ACHN (cell line): ENCODE measurements at places on chromosomes 16 and 17.

- DNase-seq: no peak
Measured at GRCh38 chr17:51434434-51435170, 174.3 kb downstream of the UTP18 start.

DNA sequence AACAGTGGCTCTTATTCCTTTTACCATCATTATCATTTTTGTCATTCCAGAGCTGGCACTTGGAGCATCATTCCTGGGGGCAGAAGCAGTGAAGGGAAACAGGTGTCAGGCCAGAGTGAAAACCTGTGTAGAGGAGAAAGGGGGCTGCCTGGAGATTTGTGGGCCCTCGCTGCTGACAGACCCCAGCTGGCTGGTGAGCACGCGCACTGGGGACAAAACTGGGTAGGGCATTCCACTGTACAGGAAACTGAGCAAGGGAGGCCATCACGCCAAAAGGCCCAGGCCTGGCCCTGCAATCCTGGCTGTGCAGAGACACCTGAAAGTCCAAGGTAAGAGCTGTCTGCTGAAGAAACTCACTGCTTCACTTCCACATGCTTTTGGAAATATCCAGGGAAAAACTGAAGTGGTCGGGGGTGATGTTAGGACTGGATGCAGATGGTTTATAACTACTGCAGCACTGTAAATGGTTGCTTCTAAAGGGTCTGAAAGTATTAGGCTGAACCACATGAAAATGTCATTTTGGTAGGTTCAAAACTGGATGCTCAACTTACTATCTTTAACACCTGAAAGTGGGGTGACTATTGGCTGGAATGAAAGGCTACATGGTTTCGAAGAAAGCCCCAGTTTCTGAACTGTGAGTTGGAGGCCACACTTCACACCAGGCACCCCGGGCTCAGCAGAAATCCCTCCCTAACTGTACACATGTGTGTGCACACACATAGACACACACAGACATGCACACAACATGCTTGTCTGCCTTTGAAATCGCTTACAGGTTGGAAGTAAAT, 225.0 kb downstream of the C16orf78 start:
- no peak for DNase-seq

DNA sequence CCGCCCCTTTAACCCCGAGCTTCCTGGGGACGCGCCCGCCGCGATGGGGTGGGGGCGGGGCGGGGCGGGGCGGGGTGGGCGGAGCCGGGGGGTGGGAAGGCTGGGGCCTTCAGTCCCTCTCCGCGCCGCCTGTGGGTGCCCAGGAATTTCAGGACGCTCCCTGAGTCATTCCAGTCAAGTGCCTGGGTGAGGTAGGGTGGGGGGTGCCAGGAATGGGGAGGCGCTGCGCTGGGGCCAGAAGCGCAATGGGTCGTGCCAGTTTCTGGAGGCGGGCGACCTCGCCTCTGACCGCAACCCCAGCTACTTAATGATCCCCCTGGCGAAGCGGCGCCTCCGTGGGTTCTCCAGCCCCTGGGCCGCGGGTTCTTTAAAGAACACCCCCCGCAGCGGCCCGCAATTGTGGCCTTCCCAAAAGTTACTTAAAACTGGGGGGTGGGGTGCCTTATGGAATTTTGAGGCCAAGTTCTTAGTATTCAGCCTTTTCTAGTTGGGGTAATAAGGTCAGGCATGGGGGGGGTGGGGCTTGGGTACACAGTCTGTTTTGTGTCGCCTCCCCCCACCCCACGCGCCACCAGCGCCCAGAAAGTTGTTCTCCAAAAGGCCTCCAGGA, 826 bp upstream of the GSE1 start:
- peak; percentile 99 for DNase-seq

GRCh38 chr17:41029633-41030245, at the start of gene KRTAP1-4:
Gene KRTAP1-4 (minus strand): TSS chr17:41030195. CDS start chr17:41030078, 117 bp downstream.
- DNase-seq: no peak

- DNase-seq: peak; percentile 46
Measured at GRCh38 chr17:81519284-81520020, 6.9 kb upstream of the ACTG1 start.

GRCh38 chr16:7185689-7186088, 147.0 kb upstream of the RBFOX1 start:
- DNase-seq: peak; percentile 9

DNA sequence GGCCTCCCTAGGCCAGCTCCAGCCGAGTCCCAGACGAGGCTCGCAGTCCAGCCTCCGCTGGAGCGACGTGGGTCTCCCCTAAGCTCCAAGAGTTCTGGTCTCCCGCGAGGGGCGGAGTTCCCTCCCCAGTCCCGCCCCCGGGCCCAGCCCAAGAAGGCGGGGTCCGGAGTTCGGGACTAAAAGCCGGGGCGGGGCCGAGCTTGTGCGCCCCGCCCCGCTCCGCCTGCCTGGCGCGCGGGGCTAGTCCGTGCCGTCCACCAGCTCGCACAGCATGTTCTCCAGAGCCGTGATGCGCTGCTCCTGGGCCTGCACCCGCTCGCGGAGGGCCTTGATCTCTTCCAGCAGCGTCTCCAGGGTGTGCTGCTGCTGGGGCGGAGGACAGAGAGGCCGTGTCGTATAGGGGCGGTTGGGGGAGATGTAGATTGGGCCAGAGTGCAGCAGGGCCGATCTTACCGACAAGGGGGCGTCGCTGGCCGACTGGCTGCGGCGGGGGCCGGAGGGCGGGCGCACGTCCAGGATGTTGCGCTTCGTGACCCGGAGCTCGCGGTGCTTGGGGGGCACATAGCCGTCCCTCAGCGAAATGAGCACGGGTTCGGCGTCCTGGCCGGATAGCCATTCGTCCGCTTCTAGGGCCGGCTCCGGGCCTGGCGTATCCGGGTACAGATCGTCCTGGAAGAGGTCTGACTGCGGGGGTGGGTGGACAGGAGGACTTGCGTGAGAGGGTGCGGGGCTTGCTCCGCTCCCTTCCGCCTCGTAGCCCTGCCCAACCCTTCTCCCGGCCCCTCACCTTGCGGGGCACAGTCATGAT, 7.0 kb downstream of the CORO6 start:
- DNase-seq: no peak

DNA sequence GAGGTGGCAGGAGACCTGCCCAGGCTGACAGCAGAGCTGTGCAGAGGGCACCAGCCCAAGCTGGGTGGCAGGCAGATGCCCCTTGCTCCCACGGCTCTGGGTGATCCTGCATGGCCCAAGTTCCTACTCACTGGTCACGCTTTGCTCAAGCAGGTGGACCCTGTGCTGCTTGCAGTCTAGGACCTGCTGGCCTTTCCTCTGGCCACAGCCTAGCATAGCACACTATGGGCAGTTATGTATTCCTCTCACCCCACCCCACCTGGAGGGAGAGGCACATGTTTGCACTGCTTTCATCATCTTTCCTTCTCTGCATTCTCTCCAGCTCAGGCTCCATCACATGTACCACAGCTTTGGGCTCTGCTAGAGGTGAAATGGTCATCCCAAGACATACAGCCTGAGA, 19.6 kb upstream of the SREBF1 start:
- no peak for DNase-seq

GRCh38 chr17:39057701-39058206, 90.6 kb upstream of the FBXO47 start:
- no peak for DNase-seq

DNA sequence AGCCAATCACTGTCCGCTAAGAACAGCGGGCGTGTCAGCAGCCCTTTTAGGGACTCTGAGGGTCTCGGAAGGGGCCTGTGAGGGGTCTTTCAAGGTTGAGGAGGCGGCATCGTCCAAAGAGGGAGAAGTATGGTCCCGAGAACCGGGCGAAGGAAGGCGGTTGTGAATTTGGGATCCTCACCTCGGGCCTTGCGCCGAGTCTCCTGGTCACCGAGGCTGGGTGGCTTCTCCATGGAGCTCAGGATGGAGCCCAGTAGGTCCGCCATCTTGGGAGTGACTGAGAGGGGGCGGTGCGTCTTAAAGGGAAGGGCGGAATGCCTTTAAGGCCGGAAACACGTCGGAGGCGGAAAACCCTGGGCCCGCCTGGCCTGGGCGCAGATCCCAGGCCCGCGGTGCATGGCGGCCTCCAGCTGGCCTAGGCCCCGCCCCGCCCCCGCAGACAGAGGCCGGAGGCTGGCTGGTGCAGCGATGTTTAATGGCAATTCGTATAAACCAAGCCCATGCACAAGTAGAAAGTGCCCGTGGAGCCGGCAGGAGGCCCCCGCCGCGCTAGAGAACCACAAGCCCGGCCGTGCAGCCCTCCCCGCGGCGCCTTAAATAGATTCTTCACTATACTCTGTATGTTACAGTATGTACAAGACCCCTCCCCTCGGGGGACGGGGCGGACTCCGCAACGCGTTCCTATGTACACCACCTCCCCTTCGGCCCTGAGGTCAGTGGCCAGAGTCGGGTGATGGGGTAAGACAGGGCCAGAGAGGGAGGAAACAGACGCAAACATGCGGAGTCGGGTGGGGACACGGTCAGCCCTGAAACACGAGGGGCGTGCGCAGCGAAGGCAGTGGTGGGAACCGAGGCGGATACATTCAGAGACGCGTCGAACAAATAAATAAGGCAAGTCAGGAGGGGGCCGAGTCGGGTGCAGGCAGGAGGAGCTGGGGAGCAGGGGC, at the start of gene SPAG7:
TSS of gene SPAG7 (minus strand) at position 279 of the 947 bp plus-strand sequence. CDS start at position 266, 13 bp downstream.
- peak; percentile 95 for DNase-seq

DNA sequence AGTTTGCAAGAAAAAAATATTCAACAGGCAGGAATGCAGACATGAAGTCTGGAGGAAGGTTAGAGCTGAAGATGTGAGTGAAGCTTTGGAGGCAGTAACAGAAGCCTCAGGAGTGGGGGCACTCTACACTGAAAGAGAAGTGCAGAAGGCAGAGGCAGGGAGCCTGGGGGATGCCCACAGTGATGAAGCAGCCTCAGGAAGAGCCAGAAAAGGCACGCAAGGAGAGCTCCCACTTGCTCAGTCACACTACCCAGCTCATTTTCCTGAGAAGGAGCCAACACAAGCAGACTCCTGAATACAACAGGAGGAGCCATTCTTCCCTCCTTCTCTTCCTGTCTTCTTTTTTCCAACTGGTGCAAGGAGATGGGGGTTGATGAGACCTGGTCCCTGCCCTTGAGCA, 45.1 kb upstream of the DNAH9 start:
- no peak for DNase-seq

GRCh38 chr17:17216236-17216635, 10.1 kb upstream of the PLD6 start:
- no peak for DNase-seq

DNA sequence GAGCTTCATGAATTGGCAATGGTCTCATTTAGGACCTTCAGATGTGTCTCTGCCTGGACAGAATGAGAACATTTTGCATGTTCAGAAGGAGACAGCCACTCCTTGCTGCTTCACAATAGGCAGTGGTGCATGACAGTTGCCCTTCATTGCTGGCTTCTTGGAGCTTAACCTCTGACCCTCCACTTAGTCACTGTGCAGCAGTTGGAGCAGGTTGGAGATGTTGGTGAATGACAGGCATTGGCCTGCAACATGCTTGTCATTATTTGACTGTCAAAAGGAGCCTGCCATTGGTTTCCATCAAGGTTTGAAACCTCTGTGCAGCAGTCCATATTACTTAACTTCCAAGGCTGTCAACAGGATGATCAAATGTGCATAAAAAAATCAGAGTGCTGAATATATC, 22.7 kb downstream of the FTO start:
- DNase-seq: peak; percentile 87

DNA sequence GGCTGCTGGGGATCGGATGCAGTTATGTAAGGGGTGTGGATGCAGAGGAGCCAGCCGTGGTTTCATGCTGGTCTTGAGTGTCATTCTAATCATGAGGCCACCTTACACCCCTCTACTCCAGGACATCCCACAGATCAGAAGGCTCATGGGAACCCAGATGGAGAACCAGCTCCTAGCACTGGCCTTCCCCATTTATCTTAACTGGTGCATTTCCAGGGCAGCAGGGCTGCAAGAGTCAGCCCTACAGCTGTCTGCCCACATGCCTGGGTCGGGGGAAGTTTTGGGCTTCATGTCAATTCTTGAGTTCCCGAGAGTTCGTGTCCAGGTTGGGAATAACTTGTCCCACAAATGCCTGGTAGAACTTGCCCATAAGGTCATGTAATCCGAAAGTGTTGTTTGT, 29.1 kb downstream of the RPTOR start:
- no peak for DNase-seq

DNA sequence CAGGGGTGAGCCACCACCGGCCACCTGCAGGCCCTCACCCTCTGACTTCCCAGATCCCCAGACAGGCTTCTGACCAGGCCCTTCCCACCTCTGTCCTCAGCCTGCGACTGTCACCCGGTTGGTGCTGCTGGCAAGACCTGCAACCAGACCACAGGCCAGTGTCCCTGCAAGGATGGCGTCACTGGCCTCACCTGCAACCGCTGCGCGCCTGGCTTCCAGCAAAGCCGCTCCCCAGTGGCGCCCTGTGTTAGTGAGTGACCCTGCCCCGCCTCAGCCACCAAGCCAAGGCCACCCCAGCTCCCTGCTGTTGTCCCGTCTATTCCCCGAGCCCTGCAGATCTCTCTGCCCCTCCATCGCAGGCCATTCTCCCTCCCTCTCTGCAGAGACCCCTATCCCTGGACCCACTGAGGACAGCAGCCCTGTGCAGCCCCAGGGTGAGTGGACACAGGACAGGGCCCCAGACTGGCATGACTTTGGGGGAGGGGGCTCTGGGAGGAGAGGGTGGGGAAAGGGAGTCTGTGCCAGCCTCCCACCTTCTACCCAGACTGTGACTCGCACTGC, 1.9 kb downstream of the NTN3 start:
- no peak for DNase-seq

- DNase-seq: no peak
Measured at GRCh38 chr17:83010206-83011200, 68.9 kb upstream of the METRNL start.

- peak; percentile 66 for DNase-seq
Measured at GRCh38 chr17:82097184-82097918, 685 bp downstream of the FASN start.

DNA sequence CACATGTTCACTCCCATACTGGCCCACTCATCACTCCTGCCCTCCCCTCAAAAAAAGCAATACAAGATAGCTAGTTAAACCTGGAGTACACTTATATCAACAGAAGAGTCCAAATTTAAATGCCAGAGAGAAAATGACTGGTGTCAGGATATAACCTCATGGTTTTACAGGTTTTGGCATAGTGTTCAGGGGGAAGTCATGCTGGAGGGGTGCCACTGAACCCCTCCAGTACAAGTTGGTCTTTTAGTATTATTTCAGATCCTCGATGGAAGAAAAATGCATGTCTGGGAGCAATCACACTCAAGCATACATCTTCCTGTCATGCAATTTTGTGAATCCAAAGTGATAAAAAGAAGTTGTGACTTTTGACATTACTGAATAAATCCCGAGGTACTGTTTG, 10.5 kb downstream of the NACA2 start:
- DNase-seq: no peak

GRCh38 chr17:49964303-49964768, 4.7 kb upstream of the DLX4 start:
- DNase-seq: no peak

- no peak for DNase-seq
Measured at GRCh38 chr17:41428591-41429291, 4.4 kb upstream of the KRT37 start.
